ENCODE measurements at places on chromosomes 7 and 10. TPM values are rescaled to one million over a fixed set of nuclear protein-coding genes. Genes with fewer than 3 reads are reported as not detected.

The INSYN2A gene
- 0.13 TPM for total RNA-seq

The NUPR2 gene
- not detected for total RNA-seq

The FFAR4 gene
- 0.07 TPM for total RNA-seq

The ASB4 gene
- total RNA-seq, result 0.07 TPM

The CPA5 gene
- total RNA-seq, result not detected

The POMZP3 gene
- 15.1 TPM for total RNA-seq

The OPN4 gene
- total RNA-seq, result not detected

The ASB10 gene
- not detected for total RNA-seq

The CPN1 gene
- total RNA-seq, result 0.66 TPM

The HOXA4 gene
- total RNA-seq, result not detected

The C10orf67 gene
- total RNA-seq, result not detected

GRCh38 chr10:32207544-32207943 lies 139.4 kb downstream of the EPC1 start:
- peak; percentile 57 for DNase-seq

DNA sequence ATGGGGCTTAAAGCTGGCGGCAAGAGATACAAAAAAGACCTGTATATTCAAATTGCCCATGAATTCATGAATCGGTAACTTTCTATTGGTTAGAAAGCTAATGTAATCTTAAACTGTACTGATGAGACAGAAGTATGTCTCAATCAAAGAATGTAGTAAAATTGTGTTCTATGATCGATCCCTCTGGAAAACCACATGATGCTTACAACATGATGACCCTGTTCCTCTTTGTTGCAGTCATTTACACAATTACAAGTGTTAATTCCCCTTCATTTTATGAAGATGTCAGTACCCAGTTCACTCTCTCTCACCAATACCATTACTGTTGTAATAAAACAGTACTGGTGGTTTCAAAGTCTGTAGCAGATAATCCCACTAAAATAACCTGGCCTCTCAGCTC lies 10.1 kb downstream of the KIF5B start:
- DNase-seq, result no peak

- no peak for DNase-seq
Measured at GRCh38 chr10:88705958-88706357, at the start of gene LIPK. TSS of gene LIPK (plus strand) at chr10:88706249. CDS start at chr10:88724544, 18,295 bp downstream.

- DNase-seq, result no peak
Measured at GRCh38 chr10:3919709-3920308, 134.8 kb upstream of the KLF6 start.

GRCh38 chr7:129098409-129099084 lies 43.6 kb upstream of the TNPO3 start:
- DNase-seq, result no peak

DNA sequence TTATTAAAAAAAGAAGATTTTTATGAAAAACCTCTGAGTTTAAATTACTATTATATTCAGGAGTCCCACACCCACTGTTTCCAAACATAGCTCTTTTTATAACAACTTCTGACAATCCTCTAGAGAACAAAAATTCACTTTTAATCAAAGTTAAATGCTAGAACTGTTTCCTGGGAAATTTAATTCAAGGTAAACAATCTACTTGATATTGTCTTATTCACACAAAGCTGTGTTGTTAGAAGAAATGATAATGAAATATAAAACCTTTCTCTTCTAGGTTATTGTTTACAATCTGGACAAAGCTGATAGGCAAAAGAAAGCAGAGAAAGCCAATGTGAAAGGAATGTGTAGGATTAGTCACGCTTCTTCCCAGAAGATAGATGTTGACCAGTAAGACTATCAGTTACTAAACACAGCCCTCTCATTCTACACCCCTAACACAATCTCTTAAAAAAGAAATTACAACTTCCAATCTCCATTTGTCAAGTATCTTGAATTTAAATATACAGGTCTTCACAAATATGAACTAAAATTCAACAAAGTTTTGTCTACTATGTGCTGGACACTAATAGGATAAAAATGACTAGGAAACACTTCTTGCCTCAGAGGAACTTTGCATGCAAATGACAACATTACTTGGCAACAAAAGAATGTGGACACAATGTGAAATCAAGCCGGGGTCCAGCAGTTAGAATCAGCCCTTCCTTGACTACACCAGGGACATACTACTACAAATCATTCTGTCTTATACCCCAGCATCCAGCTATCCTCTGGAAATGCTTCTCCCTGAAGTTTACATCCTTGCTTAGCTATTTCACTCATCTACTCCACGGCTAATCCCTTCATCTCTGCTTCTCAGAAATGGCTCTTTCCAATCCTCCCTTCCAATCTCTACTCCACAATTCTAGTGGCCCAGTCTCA lies 123.7 kb downstream of the IMMP2L start:
- DNase-seq, result no peak

DNA sequence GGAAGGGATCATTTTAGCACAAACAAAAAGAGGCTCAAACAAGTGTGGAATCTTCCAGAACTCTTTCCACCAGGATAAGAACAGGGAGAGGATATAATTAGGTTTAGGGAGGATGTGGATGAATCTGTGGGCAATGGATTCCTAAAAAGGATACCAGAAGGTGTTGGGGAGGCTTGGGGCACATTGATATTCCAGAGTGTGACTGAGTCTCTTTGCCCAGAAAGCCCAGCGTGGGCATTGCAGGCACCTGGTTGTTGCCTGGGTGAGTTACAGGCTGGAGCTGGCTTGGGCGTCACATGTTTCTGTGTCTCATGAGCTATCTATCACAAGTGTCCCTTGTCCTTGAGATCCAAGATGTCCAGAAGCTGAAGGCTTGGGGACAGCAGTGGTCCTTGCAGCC lies 3.3 kb downstream of the COL26A1 start:
- no peak for DNase-seq

GRCh38 chr10:101708870-101709269 lies 13.9 kb upstream of the FBXW4 start:
- DNase-seq, result no peak

DNA sequence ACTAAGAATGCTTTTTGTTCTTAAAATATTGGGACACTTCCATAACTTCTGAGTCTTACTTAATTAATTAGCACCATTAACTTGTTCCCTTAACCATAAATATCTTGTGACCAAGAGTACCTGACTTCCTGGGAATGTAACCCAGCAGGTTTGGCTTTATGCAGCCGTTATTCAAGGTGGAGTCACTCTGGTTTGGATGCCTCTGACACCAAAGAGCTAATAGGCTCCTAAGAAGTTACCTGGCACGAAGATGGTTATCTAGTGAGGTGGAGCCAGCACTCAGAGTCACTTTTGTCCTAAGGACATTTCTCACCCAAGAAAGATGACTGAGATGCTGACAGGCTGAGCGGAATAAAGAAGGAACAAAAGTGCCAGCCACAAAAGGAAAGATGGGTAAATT lies 172.3 kb downstream of the C1GALT1 start:
- DNase-seq, result no peak

DNA sequence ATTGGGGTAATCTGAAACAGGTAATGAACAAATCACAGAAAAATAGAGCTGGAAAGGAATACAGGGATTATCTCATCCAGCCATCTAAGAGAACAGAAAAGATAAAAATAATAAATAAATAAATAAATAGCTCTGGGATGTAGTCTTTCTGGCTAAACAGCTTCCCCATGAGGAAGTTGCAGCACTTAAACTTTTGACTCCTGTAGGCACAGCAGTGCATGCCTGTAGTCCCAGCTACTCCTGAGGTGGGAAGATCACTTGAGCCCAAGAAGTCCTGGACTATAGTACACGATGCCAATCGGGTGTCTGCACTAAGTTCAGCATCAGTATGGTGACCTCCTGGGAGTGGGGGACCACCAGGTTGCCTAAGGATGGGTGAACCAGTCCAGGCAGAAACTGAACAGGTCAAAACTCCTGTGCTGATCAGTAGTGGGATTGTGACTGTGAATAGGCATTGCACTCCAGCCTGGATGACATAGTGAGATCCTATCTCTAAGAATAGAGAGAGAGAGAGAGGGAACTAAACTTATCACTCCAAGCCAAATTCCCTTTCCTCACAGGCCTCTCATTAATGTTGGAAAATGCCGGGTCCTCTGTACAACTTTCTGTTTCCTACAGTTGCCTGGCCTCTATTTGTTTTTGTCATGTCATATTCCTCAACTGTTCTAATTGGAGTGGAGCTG lies 61.7 kb upstream of the CDK13 start:
- DNase-seq, result no peak

DNA sequence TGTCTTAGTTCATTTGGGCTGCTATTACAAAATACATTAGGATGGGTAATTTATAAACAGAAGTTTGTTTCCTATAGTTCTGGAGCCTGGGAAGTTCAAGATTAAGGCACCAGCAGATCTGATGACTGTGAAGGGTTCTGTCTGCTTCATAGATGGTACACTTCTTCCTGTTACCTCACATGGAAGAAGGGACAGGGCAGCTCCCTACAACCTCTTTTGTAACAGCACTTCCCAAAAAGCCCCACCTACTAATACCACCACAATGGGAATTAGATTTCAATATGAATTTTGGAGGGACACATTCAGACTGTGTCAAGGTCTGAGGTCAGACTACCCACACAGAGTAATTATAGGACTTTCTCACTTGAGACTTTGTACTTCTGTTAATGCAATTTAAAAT lies 260.3 kb downstream of the ARHGAP12 start:
- DNase-seq, result no peak

DNA sequence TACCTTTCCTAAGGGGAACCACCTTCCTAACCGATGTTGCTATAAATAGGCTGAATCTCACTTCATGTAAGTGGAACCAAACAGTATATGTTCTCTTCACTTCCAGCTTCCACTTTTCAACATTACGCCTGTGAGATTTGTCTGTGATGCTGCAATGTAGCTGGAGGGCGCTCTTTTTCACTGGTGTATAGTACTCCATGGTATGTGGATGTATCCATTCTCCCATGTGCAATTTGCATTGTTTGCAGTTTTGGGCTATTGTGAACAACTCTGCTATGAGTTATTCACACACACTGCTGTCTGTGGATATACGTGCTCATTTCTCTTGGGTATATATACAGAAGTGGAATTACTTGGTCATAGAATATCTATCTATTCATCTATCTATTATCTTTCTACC lies 75.9 kb upstream of the GNA12 start:
- no peak for DNase-seq

DNA sequence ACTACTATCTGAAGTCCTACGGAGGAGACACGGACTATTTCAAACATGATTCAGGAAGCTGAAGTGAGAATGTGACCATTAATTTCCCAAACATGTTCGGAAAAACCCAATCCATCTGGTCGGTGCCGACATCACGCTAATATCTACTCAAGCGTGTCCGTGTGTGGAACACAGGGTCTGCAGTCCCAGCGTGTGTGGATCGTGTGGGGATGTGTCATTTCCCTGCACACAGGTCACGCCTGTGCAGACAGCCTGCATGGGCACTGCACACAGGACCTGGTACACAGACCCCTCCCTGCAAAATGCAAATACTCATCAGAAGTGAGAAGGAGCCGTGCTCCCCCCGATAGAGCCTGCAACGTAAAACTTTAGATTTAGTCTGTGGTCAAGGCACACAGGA lies 57.8 kb downstream of the CARD11 start:
- DNase-seq, result no peak

DNA sequence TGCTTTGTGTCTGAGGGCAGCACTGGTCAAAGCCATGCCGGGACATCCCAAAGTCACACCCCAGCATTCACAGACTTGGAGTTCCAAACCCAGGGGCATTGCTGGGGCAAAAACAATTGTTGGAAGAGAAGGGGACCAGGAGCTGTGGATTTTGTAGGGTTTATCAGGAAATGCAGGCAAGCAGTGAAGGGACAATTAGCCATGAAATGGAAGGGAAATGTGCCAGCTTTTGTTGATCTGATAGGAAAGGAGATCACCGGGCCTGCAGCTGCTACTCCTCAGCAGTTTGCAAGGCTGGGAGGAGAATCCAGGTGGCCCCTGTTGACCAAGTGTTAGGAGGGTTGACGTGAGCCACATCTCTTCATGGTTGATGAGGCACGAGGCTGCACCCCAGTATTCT lies 2.5 kb upstream of the BRI3 start:
- no peak for DNase-seq

- no peak for DNase-seq
Measured at GRCh38 chr10:79435271-79436065, 10.0 kb downstream of the ZCCHC24 start.

DNA sequence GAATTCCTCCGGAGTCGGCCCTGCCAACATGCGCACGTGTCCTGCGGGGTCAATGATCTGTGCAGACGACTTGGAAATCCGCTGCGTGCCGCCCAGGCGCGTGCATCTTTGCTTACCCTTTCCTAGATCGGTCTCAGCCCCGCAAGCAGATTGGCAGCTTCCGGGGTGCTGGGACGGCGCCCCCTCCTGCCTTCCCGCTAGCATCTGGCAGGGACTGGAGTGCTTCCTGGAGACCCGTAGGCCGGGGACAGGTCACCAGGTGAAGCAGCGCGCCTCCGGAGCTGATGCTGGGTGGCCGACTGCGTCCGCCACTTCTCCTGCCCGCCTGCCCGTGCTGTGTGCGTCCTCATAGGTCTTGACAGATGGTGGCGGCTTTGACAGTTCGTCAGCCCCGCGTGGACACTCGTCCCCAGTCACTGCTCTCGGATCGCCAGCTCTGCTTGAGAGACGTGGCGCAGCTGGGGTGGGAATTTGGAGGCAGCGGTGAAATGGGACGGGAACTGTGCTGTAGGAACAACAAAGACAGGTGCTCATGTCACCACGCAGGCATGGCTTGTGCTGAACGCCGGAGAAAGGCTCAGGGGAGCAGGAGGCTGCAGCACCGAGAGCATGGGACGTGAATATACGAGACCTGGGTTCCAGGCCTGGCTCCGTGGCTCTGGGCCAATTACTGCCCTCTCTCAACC lies 21.9 kb upstream of the KCNK18 start:
- peak; percentile 34 for DNase-seq

DNA sequence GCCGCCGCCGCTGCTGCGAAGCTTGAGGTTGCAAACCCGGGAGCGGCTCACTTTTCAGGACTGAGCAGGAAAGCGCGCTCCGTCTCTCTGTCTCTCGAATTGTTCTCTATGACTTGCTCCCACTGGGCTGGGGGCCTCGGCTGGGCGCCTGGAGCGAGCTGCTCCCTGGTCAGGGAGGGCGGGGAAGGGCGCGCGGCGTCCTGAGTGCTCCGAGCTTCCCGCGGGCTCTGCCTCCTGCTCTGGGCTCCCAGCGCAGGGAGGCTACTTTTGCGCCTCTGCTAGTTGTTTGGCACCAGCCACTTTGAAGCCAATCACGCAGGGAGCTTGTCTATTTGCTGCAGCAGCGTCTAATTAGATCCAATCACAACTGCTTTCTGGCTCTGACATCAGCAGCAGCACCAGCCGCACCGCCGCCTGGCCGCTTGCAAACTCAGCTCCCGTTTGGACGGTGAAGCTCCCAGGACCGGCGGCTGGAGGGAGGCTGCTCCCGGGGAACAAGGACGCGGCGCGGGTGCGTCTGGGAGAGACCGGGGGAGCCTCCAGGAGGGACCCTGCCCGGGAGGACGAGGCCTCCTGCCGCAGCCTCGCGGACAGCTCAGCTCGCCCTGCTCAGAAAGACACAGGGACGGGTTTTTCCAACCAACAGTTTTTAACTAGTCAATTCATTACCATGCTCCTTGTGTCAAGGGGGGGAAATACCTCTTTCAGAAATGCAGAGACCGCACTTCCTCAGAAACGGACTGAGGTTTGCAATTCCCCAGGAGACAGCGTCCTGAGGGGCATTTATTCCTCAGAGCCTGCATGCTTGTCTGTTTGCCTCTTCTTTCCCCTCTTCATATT lies at the start of gene ADARB2:
ADARB2 (minus strand) TSS at position 304 of the 840 bp plus-strand sequence.
- peak; percentile 83 for DNase-seq

Measured in WTC11 (cell line).